ENCODE measurements at places on chromosomes 12 and 14.

GRCh38 chr12:6041891-6042290 lies 82.6 kb downstream of the VWF start:
- no peak for DNase-seq

- DNase-seq = peak; percentile 58
Measured at GRCh38 chr12:46370792-46371717, 1.5 kb downstream of the SLC38A2 start.

DNA sequence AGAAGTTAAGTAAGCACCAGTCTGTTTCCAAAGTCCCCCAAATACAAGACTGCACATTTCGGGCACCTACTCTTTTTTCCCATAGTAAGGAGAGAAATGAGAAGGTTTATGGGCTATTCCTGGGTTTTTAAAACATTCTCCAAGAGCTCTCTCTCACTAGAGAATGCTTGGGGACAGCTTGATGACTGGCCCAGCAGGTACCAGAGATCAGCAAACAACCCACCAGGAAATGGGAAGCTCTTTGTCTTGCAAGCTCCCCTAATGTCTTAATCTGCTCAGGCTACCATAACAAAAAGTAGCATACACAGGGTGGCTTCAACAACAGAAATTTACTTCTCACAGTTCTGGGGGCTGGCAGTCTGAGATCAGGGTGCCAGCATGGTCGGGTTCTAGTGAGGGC lies 41.8 kb upstream of the CRY1 start:
- no peak for DNase-seq

DNA sequence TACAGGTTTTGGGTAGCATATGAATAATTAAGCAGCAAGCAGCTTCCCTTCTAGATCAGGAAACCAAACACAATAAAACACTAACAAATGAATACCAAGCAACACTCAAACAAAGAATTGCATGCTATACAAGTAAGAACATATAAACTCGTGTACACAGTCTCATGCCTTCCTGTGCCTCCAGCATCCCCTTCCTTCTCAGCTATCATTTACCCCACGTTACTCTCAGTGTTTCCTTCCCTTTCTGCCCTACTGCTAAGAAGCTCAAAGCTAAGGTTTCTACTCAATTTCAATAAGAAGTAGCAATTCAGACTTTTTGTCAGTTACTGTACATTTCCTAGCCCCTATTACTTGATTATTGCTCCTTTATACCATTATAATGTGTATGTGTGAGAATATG lies 81.0 kb downstream of the DUSP16 start:
- no peak for DNase-seq

GRCh38 chr12:14774074-14774905 lies 29.0 kb downstream of the WBP11 start:
- no peak for DNase-seq

GRCh38 chr14:55645845-55646832 lies 66.1 kb downstream of the KTN1 start:
- DNase-seq = no peak

DNA sequence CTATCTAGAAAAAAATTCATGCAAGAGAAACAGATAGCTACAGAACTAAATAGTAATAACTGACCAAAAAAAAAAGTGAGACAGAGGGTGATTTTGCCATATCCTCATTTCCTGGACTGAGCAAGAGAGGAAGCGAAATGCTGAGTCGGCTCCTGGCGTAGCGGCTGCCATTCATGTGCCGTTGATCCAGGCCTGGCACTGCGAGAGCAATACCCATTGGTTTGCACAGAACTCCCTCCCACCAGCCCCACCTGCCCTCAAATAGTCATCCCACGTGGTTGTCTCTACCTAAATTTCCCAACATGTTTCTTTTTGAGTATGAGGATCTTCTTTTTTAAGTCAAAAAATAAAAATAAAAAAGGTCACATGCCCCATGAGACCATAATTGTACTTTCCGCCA lies 9.4 kb upstream of the WNT5B start:
- DNase-seq = no peak

DNA sequence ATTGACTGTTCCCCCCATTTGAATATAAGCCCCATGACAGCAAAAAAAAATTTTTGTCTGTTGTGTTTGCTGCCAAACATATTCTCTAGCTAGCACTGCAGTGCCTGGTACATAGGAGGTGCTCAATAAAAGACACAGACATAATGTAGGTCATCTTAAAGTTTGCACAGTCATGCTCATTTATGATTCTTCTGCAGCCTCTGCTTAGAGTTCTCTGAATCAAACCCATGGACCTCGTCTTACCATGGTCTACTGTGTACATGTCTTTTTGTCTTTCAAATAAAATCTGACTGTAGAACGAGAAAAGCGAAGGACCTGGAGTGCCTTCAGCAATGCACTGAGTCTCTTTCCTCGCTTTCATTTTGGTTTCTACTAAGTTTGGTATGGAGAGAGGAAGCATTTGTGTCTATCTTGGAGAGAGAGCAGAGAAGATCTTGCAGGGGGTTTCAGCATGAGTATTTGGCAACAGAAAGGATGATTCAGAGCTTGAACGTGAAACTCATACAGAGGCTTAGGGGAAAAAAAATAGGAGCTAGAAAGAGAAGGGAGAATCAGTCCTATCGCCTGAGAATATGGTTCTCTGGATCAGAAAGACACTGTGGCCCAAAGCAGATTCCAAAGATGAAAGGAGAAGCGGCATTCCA lies 38.8 kb upstream of the TMCC3 start:
- DNase-seq = no peak

DNA sequence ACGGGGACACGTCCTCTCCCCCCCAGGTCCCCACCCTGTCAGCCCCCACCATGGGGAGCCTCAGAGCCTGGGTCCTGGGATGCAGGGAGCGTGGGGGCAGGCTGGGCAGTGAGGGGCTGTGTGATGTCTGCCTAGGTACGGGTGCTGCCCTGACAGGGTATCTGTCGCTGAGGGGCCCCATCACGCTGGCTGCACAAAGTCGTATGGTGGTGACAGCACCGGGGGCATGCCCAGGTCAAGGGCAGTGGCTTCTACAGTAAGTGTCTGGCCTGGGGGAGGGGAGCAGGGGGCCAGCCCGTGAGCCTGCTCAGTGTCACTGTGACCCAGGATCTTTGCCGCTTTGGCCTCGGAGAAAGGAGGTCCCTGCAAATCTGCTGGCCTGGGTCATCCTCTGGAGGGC lies 23.3 kb downstream of the PAPLN start:
- no peak for DNase-seq

GRCh38 chr12:6083601-6084000 lies 40.9 kb downstream of the VWF start:
- no peak for DNase-seq

- no peak for DNase-seq
Measured at GRCh38 chr14:92902726-92903125, 20.2 kb upstream of the CHGA start.

GRCh38 chr12:90331821-90332220 lies 623.2 kb downstream of the CCER1 start:
- DNase-seq = no peak

GRCh38 chr12:85963326-85963725 lies 89.2 kb downstream of the NTS start:
- no peak for DNase-seq

DNA sequence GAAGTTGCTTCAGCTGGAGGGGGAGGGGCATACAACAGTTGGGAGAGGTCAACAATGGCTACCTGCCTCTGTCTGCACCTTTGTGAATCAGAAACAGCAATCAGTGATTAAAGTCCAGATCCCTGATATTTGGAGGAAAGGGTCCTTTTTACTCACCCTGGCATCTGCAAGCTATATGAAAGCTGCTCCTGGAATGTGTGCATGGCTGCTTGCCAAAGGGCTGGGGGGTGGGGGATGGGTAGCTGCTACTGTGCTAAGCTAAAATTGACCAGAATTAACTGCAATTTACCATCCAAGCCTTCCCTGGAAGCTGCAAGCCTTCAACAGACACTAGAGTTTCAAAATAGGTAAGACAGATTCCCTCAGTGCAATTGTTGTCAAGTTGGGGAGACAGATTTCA lies 13.5 kb upstream of the GTF2A1 start:
- DNase-seq = no peak

DNA sequence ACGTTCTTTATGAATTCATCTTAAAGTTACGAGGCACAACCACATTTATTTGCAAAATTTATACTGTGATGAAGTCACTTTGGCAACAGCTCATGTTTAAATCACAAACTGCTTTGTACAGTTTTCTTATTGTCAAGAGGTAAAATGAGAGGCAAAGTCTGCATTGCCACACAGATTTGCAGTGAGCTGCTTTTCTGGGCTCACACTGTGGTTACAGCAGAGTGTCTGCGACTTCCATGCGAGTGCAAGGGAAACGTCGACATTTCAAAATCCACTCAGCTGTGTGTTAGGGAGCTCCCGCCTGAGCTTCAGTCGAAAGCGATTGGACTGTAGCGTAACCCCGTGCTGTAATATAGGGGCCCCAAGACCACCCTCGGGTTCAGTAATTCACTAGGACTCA lies 13.0 kb downstream of the MTA1 start:
- DNase-seq = no peak

DNA sequence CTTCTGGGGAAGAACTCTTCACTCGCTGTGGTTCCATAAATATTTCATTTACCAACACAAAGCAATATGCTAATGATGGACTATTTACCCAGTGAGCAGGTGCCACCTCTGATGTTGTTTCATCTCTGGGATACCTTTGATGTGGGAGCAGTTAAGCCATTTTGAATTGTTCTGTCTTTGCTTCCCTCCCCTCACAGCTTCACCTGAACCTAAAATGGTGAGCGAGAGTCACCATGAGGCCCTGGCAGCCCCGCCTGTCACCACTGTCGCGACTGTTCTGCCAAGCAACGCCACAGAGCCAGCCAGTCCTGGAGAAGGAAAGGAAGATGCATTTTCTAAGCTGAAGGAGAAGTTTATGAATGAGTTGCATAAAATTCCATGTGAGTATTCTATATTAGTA lies 352.7 kb downstream of the SYT1 start:
- DNase-seq = no peak

DNA sequence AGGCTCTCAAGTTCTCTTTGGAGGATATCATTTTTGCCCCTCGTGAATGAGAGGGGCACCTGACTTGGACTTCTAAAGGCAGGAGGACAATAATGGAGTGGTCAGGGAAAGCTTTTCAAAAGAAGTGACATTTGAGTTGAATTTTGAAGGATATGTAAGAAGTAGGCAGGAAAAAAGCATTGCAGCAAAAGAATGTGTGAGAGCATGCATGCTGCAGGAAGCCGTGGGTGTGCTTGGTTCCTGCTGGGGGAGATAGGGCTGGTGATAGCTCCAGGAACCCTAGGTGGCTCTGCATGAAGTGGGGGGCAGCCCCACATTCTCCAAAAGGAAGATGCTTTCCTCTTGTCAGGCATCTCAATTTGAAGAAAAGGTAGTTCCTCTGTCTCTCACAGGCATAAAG lies 23.1 kb downstream of the ACVR1B start:
- DNase-seq = no peak

DNA sequence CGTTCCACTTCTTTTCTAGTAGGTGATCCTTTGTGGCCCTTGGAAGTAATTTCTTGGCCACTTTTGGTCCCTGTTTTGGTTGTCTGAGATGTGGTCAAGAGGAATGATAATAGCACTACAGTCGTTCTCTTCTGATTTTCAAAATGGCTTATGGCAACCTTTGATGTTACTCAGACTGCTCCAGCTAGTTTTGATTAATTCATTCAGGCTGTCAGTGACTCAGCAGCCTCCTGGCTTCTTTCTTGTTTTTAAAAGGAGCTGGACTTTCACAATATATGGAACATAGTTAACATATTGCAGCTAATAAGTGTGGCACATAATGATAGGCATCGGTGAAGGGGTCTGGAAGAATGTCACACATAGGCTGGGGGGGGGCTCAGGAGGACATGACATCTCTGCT lies 47.3 kb downstream of the WDR20 start:
- no peak for DNase-seq

- no peak for DNase-seq
Measured at GRCh38 chr14:86780876-86781510, 1212.0 kb downstream of the GALC start.

DNA sequence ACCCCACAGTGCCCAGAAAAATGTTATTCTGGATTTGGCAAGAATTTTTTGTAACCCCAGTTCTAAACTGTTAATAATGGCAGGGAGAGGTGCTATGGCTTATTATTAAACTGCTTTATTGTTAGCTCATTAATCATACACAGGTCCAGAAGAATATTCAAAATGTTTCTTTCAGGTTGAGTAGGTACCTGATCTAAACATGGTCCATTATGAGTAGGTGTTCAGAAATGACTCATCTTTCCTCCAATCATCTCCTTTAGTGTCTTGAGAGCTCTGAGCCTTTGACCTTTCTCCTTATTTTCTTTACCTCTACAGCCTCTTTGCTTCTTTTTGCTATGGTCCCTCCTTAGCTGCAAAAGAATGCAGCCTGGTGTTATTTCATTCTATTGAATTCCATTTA lies 211.0 kb upstream of the GARIN6 start:
- DNase-seq = no peak

GRCh38 chr12:52122904-52123303 lies 43.4 kb downstream of the SMIM41 start:
- DNase-seq = no peak

GRCh38 chr14:86639146-86639545 lies 1109.2 kb downstream of the FLRT2 start:
- DNase-seq = no peak

DNA sequence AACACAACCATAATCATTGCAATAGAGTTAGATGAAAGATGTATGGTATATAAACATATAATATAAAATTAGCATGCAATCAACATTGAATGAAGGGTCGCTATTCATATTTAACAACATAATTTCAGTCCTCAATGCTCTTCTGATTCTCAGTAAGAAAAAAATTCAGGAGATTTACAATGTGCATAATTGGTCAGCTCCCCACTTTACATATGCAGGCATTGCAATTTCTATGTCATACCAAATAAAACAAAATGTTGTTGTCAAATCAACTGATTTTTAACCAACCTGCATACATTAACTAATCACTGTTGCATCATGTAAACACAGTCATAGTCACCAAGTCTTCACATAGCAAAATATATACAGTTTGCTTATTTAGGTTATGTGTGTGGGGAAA lies 5.2 kb upstream of the SLCO1A2 start:
- DNase-seq = no peak

DNA sequence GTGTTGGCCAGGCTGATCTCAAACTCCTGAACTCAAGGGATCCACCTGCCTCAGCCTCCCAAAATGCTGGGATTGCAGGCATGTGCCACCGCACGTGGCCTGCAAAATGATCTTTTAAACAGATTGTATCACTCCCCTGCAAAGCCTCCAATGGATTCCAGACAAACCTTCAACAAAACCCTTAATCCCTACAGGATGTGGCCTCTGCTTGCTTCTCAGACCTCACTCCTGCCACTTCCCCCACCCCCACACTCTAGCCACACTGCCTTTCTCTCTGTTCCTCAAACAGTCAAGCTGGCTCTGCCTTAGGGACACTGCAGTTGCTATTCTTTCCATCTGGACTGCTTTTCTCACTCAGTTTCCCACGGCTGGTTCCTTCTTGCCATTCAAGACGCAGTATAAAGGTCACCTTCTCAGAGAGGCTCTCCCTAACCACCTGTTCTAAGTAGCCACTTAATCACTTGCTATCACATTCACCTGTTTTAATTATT lies 47.3 kb upstream of the TMED10 start:
- no peak for DNase-seq

DNA sequence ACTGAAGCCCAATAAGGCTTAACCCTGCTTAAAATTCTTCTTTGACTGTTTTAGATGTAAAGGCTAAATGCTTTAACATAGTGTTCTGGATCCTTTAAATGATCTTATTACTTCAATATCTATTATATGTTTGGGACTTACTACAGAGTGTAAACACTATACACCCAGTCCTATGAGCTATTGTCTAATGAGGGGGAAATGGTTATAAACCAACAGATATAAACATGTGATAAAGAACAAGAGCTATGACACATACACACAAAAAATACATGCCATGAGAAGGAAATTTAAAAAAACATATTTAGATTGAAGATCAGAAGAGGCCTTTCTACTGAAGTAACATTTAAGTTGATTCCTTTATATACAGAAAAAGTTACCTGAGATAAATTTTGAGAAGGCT lies 505.1 kb downstream of the FOXG1 start:
- no peak for DNase-seq
